CD4-positive, alpha-beta T cell treated with Interleukin-10 for 1 hour (primary cell): ENCODE measurements at places on chromosomes 6 and 20.

- no peak for DNase-seq
Observed at GRCh38 chr6:26116267-26116666, 29.0 kb downstream of the HFE start.

DNA sequence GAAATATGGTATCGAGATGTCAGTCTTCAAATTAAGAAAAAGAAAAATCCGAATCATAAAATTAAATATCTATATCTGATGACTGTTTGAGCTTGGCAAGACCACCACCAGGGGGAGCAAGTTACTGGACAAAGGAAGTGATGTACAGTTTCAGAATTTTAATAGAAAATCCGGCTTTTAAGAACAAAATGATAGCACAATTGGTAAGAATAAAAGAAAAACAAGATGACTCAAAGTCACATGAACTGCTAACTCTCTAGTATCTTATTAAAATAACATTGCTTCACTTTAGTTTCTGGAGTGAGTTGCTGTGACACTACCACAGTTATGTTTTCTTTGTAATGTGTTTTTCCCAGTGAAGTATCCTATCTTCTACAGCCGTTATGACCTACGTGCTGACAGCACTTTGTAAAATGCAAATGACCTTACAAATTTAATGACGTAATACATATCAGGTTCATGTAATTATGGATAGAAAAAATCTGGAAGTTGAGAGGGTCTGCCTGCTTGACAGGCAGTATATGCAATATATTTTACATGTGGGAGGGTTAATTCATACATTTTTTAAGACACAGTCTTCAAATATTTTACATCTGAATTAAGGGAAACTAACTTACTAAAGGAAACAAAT lies 405.3 kb upstream of the HS3ST5 start:
- no peak for DNase-seq

DNA sequence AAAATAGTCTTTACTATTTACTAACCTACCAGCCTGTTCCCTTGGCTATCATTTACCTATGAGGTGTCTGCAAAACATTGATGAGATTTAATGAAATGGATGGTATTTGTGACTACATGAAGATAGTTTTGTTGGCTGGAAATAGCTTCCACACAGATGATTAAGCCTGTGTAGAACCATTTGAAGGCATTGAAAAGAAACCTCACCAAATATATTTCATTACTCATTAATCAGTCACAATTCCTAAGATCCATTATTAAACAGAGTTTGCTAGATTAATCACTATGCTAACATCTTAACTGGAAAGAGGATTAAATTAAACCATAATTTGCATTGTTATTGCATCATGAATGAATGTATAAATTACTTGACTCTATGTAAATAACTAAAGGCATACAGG lies 560.3 kb downstream of the BMP2 start:
- no peak for DNase-seq

DNA sequence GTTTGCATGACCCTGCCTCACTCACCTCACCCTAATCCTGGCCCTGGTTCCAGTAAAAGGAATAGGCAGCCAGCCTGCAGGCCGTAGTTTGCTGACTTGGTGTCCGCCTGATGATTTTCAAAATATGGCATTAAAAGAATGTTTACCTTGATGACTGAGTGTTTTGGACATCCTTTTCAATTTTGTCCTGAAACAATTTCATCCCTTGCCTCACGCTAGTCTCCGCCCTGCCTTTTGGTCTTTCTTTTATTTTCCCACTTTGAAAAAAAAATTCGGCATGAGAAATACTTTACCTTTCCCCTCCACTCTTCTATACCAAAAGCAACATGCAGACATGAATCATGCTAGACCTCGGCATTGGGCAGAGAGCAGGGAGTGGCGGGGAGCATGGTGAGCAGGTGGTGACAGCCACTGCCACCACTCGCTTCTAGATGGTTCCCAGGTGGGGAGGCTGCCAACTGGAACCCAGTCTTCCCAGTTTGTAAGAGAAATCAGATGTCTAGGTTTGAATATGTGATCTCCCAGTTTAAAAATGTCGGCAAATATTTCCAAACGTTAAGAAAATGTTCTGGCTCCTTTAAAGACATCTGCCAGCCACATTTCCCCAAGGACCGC lies 9.4 kb downstream of the CD40 start:
- no peak for DNase-seq

DNA sequence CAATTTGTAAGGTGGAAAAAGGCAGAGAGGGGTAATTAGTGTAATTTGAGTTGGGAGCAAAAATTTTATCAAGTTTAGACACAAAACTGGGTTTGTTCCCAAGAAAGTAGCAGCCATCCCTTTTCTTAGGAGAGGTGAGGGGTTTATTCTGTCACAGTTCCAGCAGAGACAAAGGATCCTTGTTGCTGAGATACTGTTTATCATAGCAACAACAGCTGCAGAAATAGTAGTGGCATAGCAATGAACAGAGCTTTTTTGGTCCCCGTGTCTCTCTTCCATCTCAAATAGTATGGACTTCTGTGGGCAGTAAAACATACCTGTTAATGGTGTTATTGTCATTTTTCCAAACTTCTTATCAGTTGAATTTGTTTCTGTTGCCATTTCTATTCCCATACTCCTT lies 23.9 kb downstream of the ZKSCAN8 start:
- DNase-seq = no peak

DNA sequence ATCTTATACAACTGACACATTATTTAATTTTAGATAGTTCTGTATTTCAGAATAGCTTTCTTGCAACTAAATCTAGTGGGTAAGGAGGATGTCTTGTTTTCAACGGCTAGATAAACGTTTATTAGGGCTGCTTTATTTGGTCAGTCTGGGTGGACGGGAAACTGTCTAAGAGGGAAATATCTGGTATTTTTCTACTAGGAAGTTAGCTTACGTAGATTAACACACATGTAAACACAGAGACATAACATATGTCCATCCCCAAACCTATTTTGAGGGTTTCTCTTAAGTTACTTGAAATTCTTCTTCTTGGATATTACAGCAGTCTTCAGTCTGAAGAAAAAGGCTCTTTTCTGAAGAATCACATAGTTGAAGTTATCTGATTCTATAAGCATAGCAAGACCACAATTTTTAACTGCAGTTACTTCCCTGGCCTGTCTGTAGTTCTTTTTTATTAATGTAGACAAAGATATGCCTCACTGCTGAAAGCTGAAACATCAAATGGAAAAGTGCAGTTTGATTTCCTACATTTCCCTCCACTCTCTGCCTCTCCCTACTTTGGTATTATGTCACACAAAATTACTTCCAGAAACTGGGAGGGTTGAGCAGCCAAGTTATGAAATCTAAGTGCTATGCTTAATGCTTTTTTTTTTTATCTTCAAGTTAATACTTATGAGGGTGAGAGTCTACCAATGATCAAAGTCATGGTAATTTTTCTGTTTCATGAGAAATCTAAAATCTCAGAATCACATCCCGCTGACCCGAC lies 37.4 kb downstream of the PLAGL1 start:
- no peak for DNase-seq

GRCh38 chr20:47775039-47775438 lies 10.2 kb downstream of the SULF2 start:
- no peak for DNase-seq

DNA sequence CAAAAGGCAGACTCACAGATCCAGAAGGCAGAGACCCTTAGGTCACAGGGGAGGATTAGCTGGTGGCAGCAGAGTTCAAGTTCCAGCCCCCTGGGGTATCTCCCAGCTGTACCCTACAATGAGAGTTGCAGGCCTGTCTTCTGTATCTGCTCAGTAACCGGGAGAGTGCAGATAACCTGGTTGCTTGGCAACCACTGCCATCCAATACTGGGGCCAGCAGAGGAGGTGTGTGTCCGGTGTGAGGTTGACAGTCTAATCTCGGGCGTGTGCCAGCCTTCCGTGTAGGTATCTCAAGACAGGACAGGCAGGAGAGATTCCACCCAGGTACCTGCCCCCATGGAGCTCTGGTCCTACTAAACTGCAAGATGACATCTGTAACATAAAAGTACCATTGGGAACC lies 56.6 kb upstream of the TBC1D7 start:
- no peak for DNase-seq

GRCh38 chr20:1669304-1669703 lies 11.7 kb upstream of the SIRPG start:
- DNase-seq = no peak

- DNase-seq = no peak
Observed at GRCh38 chr20:6925744-6926278, 158.3 kb downstream of the BMP2 start.

DNA sequence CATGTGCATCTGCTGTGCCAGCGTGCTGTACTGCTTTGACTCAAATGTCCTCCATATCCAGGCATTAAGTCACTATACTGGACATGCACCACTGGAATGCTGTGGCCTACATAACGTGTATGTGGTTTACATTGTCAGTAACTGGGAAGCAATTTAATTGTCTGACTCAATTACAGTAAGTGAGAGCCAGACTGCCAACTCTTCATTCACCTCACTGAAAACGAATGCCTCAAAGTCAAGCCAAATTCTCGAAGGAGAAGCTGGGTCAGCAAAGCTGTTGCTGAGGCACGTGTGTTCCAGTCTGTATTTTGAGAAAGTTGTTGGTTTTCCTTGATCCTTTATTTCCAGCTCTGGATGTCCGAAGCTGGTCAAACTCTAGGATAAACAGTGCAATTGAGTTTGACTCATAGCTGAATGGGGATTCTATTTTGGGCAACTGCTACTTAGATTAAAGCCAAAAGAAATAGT lies 534.3 kb downstream of the COL12A1 start:
- DNase-seq = no peak

- no peak for DNase-seq
Observed at GRCh38 chr20:47125508-47125757, 230.8 kb downstream of the EYA2 start.

DNA sequence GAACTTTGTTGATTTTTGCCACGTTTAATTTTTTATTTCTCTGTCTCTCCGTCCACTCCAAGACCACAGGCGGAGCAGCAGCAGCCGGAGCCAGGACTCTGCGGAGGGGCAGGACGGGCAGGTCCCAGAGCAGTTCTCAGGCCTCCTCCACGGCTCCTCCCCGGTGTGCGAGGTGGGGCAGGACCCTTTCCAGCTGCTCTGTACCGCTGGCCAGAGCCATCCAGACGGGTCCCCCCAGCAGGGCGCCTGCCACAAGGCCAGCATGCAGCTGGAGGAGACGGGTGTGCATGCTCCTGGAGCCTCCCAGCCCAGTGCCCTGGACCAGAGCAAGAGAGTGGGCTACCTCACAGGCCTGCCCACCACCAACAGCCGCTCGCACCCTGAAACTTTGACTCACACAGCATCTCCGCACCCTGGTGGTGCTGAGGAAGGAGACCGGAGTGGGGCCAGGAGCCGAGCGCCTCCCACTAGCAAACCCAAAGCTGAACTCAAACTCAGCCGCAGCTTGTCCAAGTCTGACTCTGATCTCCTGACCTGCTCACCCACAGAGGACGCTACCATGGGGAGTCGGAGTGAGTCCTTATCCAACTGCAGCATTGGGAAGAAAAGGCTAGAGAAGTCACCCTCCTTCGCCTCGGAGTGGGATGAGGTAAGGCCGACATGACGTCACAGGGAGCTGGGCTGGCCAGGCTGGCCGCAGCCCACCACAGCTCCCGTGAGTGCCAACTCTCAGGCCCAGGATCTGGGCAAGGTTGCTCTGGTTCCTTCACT lies 123.5 kb downstream of the TCP11 start:
- DNase-seq = no peak

GRCh38 chr20:47541355-47541922 lies 39.8 kb downstream of the NCOA3 start:
- DNase-seq = no peak

- no peak for DNase-seq
Observed at GRCh38 chr20:528923-529604, 14.5 kb downstream of the CSNK2A1 start.

GRCh38 chr20:24095756-24096155 lies 107.2 kb upstream of the GGTLC1 start:
- DNase-seq = no peak

DNA sequence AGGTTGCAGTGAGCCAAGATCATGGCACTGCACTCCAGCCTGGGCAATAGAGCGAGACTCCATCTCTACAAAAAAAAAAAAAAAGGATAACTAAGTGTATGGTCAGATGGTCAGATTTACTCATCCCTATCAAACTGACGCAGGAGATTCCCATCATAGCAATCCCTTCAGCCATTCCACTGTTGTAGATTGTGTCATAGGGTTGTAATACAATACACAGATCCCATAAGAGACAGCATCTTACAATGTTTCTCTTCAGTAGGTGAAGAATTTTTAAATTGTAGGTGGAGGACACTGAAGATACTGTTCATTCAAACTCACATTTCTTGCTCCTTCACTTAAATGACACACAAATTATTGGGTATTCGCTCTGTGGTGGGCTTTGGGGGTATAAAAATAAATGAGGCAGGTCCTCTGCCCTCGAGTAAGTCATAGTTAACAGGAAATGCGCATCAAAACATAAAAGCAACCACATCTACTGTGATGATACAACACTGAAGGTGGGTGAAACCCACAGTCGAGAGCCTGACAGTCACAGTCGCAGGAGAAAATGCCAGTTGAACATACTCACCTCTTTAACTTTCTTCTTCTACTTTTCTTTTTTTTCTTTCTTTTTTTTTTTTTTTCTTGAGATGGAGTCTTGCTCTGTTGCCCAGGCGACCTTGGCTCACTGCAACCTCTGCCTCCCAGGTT lies 205.5 kb downstream of the ZNF217 start:
- peak; percentile 36 for DNase-seq

DNA sequence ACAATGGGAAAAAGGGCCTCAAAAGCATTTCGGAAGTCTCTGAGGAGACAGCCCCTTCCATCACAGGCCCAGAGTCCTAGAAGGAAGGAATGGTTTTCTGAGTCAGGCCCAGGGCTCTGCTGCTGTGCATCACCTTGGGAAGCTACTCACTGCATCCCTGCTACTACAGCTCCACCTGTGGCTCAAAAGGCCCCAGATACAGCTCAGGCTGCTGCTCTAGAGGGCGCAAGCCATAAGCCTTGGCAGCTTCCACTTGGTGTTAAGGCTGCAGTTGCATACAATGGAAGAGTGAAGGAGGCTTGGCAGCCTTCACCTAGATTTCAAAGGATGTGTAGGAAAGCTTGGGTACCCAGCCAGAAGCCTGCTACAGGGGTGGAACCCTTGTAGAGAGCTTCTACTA lies 54.8 kb downstream of the MEI4 start:
- no peak for DNase-seq

- DNase-seq = no peak
Observed at GRCh38 chr6:141657812-141658211, 474.9 kb upstream of the GJE1 start.

- DNase-seq = no peak
Observed at GRCh38 chr20:51598556-51598955, 56.0 kb upstream of the NFATC2 start.
